ENCODE measurements at places on chromosomes 1 and 21.

DNA sequence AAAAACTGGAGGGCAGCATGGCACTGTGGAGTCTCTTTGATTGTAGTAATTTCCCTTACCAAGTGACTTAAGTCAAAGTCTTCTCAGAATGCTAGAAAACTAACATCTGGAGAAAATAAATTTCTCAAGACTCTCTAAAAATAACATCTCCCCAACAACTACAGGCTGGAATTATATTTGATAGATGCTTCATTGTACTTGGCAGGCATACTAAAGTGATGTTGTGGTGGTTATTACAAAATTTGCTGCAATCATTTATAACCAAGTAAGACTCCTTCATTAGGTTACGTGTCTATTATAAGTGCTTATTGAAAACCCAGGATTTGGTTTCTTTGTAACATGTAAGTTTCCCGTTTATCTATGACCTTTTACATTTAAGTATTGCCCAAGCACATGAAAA, 132.9 kb upstream of the NRIP1 start:
- DNase-seq: no peak

GRCh38 chr1:193700710-193701355, 514.4 kb upstream of the B3GALT2 start:
- DNase-seq: no peak

GRCh38 chr21:32427958-32428623, 15.6 kb downstream of the EVA1C start:
- DNase-seq: no peak

GRCh38 chr1:6222636-6223035, 13.1 kb downstream of the ICMT start:
- DNase-seq: no peak

DNA sequence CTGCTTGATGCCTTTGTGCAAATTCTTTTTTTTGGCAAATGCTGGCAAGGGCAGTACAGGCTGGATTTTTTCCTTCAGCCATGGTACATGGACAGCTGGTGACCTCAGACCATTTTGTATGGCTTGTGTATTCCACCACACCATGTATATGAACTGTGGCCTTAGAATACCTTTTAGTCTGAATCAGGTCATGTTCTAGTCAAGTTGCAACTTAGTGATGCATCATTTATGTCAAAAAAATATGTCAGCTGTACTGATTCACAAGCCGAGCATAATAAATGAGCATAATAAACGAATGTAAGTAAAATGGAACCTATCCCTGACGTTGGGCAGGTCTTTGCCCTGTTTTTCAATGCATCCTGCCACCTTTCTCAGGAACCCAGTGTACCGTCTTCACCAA, 219.7 kb upstream of the RUNX1 start:
- DNase-seq: no peak

DNA sequence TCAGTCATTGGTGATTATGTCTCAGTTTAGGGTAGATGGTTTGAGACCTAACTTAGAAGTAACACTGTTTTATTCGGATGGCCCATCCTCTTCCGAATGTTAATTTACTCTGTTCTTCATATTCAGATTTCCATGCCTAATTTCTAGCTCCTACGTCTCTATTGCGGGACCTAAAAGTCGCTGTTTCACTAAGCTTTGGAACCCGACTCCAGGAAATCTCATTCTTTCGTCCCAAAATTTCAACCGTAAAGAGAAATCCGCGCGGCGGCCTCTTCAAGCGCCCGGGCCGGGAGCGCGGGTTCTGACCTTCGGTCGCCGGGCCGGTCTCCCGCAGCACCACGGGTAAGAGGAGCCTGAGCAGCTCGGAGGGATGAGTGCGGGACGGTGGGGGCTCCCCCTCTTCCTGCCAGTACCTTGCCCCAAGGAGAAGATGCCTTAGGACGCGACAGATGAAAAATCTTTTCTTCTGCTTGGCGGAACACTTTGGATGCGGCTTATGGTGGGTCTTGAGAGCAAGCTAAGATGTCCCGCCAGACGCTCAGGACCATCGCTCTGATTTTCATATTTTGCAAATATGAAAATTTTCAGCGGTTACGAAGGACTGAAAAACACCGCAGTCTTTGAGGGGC, 128.7 kb downstream of the PPIAL4G start:
- DNase-seq: no peak

DNA sequence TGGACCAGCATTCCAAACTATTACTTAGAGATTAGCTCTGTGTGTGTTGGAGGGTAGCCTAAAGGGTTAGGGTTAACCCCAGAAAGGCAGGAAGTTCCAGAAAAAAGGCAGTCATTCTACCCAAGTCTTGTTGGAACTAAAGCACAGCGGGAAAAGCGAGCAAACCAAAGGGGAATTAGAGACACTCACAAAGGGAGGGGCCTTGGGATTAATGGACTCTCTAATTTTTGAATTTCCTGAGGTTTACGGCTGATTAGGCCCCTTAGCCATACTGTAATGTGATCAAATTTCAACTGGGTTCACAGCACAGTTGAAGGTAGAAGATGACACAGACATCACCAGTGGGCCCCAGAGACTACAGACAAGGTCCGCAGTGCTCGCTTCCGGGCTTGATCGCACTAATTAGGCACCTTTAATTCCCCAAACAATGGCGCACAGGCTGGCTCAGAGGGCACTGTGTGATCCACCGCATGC, 28.3 kb downstream of the CAPZB start:
- DNase-seq: no peak

DNA sequence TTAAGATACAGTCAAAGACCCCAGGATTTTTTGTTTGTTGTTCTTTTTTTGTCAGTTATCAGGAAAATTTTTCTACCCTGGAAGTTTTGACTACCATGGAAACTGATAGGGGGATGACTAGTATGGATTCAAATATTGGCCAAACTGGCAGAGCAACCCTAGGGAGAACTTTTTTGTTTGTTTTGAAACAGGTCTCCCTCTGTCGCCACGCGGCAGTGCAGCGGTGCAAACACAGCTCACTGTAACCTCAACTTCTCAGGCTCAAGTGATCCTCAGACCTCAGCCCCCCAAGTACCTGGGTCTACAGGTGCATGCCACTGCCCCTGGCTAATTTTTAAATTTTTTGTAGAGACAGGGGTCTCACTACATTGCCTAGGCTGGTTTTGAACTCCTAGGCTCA, 46.6 kb downstream of the TOR3A start:
- DNase-seq: no peak

GRCh38 chr21:33950431-33951079, 35.0 kb upstream of the ATP5PO start:
- DNase-seq: no peak

DNA sequence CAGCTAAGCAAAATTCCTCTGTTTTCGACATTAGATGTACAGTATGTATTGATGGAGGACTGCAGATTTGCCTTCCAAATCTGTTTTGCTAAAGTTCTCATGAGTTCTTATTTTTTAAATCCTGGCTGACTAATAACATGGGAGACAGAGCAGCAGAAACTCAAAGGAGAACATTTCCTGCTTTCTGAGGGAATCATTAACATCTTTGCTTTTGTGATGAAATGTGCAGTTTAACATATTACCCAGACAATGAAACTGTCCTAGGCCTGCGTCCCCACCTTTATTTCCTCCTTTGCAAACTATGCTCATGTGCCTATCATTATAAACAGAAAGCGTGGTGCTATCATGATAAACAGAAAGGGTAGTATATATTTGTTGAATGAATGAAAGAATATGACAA, 149.9 kb downstream of the ZP4 start:
- DNase-seq: no peak

DNA sequence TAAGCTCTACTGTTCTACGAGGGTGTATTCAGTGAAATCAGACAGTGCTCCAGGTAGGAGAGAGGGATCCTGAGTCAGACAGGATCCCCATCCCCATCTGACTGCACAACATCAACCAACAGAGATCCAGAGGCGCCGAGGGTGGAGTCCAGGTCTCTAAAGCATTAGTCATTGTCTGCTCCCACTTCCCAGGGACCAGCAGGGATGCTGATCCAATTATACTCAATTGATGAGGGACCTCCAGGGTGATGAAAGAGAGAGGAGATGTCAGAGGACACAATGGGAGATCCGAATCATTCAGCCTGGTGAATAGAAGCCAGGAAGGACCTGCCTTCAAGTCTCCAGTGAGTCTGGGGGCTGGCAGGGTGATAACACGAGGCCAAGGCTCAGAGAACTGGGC, 39.5 kb upstream of the STMN1 start:
- DNase-seq: no peak

DNA sequence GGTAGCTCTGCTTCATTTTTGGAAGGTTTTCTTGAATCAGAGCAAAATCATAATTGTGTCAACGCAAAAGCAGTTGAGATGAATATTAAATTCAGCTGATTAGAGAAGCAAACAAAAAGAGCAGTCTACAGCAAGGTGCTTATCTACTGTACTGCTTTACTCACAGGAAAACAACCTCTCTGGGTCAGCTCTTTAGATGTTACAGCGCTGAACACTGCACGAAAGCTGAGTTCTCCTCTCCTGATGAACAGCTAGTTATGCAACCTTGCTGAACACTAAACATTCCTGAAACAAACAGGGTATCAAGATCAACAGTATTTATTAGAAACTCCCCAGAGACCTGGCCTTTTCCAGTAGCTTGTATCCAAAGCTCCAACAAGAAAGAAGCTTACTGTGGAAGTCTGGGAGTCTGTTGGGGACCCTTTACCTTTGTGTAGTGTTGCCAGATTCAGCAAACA, 41.3 kb downstream of the TBCE start:
- DNase-seq: no peak

GRCh38 chr1:16120940-16121410, 34.9 kb downstream of the EPHA2 start:
- no peak for DNase-seq

DNA sequence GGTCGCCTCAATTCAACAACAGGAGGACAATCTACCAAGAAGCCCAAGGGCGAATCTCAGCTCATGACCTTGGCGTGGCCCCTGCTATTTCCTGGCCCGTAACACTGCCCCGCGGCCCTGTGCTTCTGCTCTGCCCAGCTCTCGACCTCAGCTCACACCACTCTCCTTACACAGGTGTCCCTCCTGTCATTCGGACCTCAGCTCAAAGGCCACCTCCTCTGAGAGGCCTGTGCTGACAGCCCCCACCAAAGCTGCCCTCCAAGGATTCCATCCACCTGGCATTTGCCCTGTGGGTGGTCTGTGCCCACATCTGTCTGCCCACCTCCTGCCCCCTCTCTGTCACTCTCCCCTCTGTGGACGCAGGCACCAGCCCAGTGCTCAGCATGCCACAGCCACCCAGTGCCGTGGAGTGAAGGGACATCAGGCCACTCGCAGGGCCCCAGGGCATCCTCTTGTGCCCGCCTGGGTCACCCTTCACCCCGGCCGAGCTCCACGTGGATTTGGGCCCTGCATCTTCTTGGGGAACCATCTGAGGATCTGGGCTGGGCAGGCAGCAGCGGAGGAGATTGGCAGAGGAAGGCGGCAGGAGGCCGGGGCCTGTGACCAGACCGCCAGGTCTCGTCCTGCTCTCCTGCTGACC, 70.3 kb downstream of the DHRS3 start:
- DNase-seq: no peak

DNA sequence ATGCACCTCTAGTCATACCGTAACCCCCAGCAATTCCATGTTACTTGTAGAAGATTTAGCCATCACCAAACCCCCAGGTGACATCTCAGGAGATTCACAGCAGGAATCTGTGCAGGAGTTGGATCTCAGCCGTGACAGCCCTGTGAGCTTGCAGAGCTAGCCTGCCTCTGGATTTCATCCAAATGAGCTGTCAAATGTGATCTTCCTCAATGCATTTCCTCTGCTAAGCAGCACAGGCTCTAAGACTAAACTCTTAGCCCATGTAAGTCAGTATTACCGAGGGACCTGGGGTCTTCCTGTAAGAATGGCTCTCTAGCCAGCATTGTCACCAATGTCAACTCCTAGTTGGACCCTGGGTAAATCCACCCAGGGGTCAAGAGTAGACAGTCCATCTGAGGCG, 41.7 kb downstream of the UMODL1 start:
- DNase-seq: no peak

DNA sequence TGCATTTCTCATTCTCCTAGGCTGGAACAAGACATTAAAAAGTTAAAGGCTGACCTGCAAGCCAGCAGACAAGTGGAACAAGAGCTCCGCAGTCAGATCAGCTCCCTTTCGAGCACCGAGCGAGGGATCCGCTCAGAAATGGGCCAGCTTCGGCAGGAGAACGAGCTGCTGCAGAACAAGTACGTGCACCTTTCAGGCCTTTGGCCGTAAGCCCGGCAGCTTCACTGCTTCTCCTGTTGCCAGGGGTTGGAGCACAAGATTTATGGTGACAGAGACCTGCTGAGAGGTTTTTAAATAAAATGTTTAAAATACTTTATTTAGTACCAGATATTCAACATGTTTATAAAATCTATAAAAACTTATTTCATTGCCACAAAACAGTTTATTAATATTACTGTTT, 53.4 kb downstream of the MACO1 start:
- DNase-seq: no peak

DNA sequence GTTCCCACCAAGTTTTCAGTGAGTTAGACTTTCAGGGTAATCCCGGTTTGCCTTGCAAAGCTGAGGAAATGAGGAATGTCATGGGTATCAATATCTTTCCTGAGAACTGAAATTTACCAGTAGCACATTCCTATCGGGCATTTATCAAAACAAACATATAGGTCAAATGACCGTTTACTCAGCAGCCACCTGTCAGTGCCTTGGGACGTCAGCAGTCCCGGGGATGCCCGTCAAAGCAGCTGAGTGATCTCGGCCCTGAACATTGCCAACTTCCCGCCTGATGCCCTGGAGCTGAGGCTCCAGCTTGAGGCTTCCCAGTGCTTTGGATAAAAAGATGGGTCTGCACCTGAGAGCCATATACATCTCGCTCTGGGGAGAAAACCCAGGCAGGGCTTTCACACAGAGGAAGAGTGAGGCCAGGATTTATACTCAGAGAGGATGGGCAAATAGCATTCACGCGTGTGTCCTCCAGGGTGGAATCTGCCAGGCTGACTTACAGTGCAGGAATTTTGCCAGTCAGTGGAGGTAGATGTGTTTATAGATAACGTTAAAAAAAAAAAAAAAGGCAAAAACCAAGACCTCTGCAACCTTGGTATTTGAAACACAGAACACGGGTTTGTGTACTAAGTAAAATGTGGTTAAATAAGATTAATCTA, 435.7 kb upstream of the VAMP3 start:
- DNase-seq: no peak

GRCh38 chr1:67004176-67004575, 49.8 kb downstream of the SLC35D1 start:
- DNase-seq: no peak

DNA sequence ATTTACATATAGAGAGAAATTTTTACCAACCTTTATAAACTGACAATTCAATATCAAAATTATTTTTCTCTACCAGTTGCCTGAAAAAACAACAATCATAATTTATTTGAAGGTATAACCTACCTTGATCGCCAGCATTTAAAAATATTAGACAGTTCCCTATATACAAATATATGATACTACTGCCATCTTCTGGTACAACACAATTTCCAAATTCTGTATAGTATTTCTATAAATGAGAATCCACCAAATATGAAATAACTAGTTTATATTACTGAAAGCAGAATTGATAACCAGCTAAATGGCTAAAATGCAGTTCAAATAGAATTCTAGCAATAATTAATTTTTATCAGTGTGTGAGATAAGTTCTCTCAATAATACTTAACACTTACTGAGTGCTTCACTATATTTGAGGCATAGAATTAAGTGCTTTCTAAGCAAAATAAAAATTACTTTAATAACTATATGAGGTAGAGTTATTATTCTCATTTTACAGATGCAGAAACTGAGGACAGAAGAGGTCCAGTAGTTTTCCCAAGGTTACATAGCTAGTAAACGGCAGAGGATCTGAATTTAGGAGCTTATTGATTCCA, 75.6 kb downstream of the PIGK start:
- no peak for DNase-seq
